ENCODE measurements at places on chromosomes 11 and 22.
A peak's percentile ranks its signal among the peaks of the same experiment; 100 is the strongest.

DNA sequence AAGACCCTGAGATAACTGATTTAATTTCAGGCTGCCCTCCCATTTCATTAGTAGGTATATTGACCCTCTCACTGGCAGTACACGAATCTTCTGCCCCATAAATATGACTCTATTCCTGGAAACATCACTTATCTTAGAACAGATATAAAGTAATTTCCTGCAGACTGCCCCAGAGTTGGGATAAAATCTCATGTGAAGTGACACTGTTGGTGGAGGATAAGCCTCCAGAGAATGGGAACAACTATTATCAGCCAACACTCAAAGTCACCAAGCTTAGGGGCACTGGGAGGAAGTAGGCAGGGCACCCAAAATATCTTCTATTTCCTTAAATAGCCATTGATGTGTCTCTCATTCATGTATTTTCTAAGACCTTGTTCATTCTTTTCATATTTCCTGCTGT, 8.2 kb downstream of the OR51B5 start:
- H3K27ac ChIP-seq = no peak overlapping the region
- no peak overlapping the region for H3K4me3 ChIP-seq
- no peaks in the 10 kb centered on the region for H3K36me3 ChIP-seq
- DNase-seq = no peak
- no peaks in the 10 kb centered on the region for H3K4me1 ChIP-seq
- no peaks in the 10 kb centered on the region for H3K27me3 ChIP-seq

GRCh38 chr22:22558071-22558971, 744 bp downstream of the PRAME start:
- no peak for DNase-seq
- H3K27ac ChIP-seq = no peak overlapping the region
- H3K4me3 ChIP-seq = no peak overlapping the region

GRCh38 chr11:10236840-10237239, 57.2 kb downstream of the SBF2 start:
- H3K27ac ChIP-seq = no peak overlapping the region
- H3K36me3 ChIP-seq = no peaks in the 10 kb centered on the region
- H3K4me1 ChIP-seq = no peaks in the 10 kb centered on the region
- H3K27me3 ChIP-seq = no peaks in the 10 kb centered on the region

DNA sequence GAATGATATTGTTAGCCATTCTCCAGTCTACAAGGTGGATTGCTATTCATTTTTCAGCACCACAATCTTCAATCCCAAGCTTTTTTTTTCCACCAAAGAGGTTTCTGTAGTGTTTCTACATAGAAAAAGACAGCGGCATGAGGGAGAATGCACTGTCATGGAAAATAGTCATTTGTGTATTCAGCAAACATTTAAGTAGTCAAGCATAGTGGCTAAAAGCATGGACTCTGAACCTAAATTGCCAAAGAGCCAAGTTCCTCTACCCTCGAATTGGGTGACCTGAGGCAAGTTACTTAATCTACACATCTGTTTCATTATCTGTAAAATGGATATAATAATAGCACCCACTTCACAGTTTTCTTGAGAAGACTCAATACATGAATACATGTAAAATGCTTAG, 14.2 kb downstream of the GAS2 start:
- no peak for DNase-seq
- H3K4me3 ChIP-seq = no peak overlapping the region
- no peaks in the 10 kb centered on the region for H3K27me3 ChIP-seq
- no peaks in the 10 kb centered on the region for H3K4me1 ChIP-seq
- no peak overlapping the region for H3K27ac ChIP-seq
- H3K36me3 ChIP-seq = no peaks in the 10 kb centered on the region

DNA sequence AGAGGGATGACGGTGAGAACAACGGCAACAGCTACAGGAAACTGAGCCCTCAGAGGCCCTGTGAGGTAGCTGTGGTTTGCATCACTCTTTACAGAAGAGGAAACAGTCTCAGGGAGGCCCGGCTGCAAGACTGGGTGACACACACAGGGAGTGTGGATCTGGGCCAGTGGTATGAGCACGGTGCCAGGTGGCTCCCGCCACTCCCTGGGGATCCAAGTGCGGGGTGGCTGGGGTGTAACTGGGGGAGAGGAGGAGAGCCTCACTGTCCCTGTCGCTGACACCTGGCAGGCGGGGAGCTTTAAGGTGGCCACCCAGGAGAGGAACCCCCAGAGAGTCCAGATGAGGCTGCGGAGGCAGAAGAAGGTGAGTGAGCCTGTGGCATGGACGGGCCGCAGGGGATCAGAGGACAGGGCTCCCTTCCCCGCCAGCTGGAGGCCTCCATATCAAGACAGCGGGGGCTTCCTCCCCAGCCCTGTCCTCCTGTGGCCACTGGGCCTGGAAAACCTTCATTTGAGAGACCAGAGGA, 5.6 kb downstream of the RGL4 start:
- H3K36me3 ChIP-seq = peaks cover 31% of the 10 kb centered on the region
- no peak overlapping the region for H3K27ac ChIP-seq
- no peaks in the 10 kb centered on the region for H3K27me3 ChIP-seq
- H3K4me3 ChIP-seq = no peak overlapping the region
- H3K4me1 ChIP-seq = no peaks in the 10 kb centered on the region

GRCh38 chr11:79077702-79078330, 363.0 kb downstream of the TENM4 start:
- no peaks in the 10 kb centered on the region for H3K27me3 ChIP-seq
- H3K36me3 ChIP-seq = no peaks in the 10 kb centered on the region
- H3K27ac ChIP-seq = no peak overlapping the region
- DNase-seq = no peak
- no peak overlapping the region for H3K4me3 ChIP-seq
- peaks cover 2% of the 10 kb centered on the region for H3K4me1 ChIP-seq

GRCh38 chr22:43642319-43643206, 169.5 kb downstream of the EFCAB6 start:
- DNase-seq = no peak
- H3K4me3 ChIP-seq = no peak overlapping the region
- H3K36me3 ChIP-seq = no peaks in the 10 kb centered on the region
- no peaks in the 10 kb centered on the region for H3K27me3 ChIP-seq

GRCh38 chr11:114017723-114018122, 41.8 kb upstream of the ZBTB16 start:
- H3K4me3 ChIP-seq = no peak overlapping the region
- H3K27me3 ChIP-seq = no peaks in the 10 kb centered on the region
- H3K36me3 ChIP-seq = no peaks in the 10 kb centered on the region
- DNase-seq = no peak

DNA sequence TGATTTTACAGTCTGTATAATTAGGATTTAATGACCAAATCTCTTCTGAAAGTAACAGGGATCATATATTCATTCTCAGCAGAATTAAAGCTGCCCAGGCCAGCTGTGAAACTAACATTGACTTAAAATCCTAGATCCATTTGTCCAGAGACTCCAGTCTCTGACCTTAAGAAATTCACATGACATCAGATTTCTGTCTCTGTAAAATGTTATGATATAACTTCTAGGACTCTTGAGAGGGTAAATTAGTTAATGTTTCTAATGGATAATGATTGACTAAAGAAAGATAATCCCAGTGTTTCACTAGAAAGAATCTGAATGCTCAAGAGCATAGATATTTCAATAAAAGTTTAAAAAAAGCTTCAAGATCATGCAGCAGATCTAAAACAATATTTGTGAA, 6.3 kb downstream of the NOX4 start:
- H3K4me1 ChIP-seq = peaks cover 9% of the 10 kb centered on the region
- peaks cover 4% of the 10 kb centered on the region for H3K36me3 ChIP-seq
- no peaks in the 10 kb centered on the region for H3K27me3 ChIP-seq
- H3K27ac ChIP-seq = no peak overlapping the region
- no peak overlapping the region for H3K4me3 ChIP-seq
- no peak for DNase-seq

- H3K27me3 ChIP-seq = no peaks in the 10 kb centered on the region
- peak; percentile 93 for DNase-seq
- peaks cover 10% of the 10 kb centered on the region for H3K4me1 ChIP-seq
- H3K27ac ChIP-seq = peak overlapping the region; percentile 96
Observed at GRCh38 chr11:72812967-72813739, 1.1 kb upstream of the ATG16L2 start.

DNA sequence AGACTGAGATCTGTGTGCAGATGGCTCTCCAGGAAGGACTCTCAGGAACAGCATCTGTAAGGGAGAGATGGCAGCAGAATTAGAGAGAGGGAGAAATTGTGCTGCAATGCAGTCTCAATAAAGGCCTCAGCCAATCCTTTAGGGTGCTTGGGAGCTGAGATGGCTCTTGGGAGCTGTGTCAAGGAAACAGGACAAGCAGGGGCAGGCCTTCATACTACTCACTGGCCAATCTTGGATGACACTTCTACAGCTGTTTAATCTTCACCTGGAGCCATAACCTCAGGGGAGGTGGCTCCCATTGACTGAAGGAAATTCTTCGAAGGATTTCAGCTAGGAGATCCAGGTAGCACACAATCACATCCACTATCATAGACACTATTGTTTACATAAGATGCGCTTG, 10.0 kb downstream of the OR5B21 start:
- H3K27me3 ChIP-seq = no peaks in the 10 kb centered on the region
- H3K36me3 ChIP-seq = no peaks in the 10 kb centered on the region
- DNase-seq = no peak
- no peak overlapping the region for H3K27ac ChIP-seq
- no peak overlapping the region for H3K4me3 ChIP-seq

- H3K27ac ChIP-seq = peak overlapping the region; percentile 78
- H3K4me3 ChIP-seq = no peak overlapping the region
- no peak for DNase-seq
- no peaks in the 10 kb centered on the region for H3K27me3 ChIP-seq
Observed at GRCh38 chr11:46554213-46555147, 39.3 kb downstream of the AMBRA1 start.

DNA sequence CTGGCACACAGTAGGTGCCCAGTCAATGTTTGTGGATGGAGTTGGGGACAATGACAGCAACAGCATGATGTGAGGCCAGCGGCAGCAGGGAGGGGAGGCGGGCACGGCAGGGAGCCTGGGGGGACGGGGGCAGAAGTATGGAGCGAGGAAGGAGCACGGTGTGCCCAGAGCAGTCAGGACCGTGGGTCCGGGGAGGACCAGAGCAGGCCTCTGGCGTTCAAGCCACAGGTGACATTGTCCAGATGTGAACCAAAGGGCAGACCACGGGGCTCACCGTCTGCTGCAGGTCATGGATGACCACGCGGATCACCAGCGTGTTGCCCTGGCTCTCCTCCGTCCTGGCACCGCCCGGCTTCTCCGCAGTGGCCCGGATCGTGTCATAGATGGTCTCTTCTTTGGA, 105.5 kb downstream of the SHANK2 start:
- no peak overlapping the region for H3K4me3 ChIP-seq
- H3K4me1 ChIP-seq = no peaks in the 10 kb centered on the region
- no peaks in the 10 kb centered on the region for H3K27me3 ChIP-seq
- H3K27ac ChIP-seq = no peak overlapping the region
- DNase-seq = no peak
- H3K36me3 ChIP-seq = no peaks in the 10 kb centered on the region

DNA sequence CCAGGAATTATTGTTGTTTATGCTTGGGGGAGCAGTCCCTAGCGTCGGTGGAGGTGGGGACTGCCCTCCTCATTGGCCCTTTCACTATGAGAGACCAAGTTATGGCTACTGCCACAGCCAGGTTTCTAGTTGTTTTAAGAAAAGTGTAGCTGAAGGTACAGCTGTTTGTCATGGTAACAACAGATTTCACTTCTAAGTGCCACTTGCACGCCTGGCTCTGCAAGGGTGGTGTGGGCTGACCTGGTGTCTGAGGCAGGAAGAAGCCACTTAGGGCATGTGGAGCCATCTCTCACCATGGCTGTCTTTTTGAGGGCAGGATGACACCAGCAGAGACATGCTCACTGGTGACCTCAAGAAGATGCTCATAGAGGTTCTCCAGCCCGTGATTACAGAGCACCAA, 46.3 kb upstream of the MPEG1 start:
- H3K36me3 ChIP-seq = no peaks in the 10 kb centered on the region
- H3K4me1 ChIP-seq = no peaks in the 10 kb centered on the region

DNA sequence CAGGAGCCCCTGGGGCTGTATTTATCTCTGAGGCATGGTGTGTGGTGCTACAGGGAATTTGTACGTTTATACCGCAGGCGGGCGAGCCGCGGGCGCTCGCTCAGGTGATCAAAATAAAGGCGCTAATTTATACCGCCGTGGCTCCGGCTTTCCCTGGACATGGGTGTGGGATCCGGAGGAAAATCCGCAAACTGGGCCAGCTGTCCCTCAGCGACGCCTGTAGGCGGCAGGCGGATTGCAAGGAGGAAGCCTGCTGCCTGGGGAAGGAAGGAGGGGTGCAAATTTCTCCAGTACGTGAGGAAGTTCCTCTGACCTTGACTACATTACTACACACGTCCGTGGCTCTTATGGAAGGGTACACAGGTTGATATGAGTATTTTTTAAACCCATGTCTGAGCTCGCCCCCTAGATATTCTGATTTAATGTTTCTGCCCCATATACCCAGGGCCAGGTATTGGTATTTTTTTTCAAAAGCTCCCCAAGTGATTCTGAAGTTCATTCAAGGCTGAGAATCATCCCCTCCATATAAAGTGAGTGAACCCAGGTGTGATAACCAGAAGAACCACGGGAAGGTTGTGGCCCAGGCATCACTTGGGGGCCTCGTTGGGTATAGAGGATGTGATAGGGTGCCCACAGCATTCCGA, 2.8 kb downstream of the MYOD1 start:
- no peak overlapping the region for H3K27ac ChIP-seq
- peaks cover 6% of the 10 kb centered on the region for H3K4me1 ChIP-seq

DNA sequence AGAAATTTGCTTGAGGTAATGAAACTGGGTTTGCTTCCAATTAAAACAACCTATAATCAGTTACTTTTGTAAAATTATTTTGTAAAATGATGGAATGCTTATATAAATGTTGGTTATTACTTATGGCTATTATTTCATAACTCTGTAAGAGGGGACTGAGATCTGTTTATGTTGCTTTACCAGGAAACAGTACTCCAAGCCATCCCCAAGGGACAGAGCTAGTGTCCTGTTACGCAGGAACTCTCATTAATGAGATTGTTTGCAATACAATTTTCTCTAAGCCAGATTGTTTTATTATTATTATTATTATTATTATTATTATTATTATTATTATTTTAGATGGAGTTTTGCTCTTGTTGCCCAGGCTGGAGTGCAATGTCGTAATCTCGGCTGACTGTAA, 2.3 kb upstream of the NOX4 start:
- peak overlapping the region; percentile 75 for H3K27ac ChIP-seq
- no peaks in the 10 kb centered on the region for H3K27me3 ChIP-seq
- H3K36me3 ChIP-seq = no peaks in the 10 kb centered on the region
- DNase-seq = no peak
- H3K4me3 ChIP-seq = no peak overlapping the region
- peaks cover 29% of the 10 kb centered on the region for H3K4me1 ChIP-seq

GRCh38 chr11:128725630-128726319, 31.9 kb downstream of the FLI1 start:
- no peak overlapping the region for H3K27ac ChIP-seq
- no peak overlapping the region for H3K4me3 ChIP-seq
- H3K36me3 ChIP-seq = no peaks in the 10 kb centered on the region

DNA sequence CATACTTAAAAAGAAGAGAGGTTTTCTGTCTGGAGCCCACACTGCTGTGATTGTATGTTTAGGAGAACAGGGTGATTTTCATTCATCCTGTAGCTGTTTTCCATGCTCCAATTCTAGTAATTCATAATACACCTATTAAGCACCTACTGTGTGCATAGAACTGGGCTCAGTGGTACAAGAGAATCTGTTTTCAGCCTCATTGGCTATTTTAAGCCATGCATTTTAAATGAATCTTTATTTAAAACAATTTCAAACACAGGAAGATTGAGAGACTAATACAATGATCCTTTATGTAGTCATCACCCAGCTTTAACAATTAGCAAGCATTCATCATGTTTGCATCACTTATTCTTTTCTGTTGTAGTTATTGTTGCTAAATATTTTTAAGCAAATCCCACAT, 86.2 kb downstream of the BDNF start:
- no peak overlapping the region for H3K4me3 ChIP-seq
- no peaks in the 10 kb centered on the region for H3K27me3 ChIP-seq
- no peaks in the 10 kb centered on the region for H3K4me1 ChIP-seq
- H3K36me3 ChIP-seq = no peaks in the 10 kb centered on the region
- H3K27ac ChIP-seq = no peak overlapping the region
